PC-9 (cell line): ENCODE measurements at places on chromosomes 5 and 9. TPM values are rescaled to one million over a fixed set of nuclear protein-coding genes. Genes with fewer than 3 reads are reported as not detected.

Gene TESK1
- total RNA-seq = 25.5 and 30.6 TPM in 2 replicates

DNA sequence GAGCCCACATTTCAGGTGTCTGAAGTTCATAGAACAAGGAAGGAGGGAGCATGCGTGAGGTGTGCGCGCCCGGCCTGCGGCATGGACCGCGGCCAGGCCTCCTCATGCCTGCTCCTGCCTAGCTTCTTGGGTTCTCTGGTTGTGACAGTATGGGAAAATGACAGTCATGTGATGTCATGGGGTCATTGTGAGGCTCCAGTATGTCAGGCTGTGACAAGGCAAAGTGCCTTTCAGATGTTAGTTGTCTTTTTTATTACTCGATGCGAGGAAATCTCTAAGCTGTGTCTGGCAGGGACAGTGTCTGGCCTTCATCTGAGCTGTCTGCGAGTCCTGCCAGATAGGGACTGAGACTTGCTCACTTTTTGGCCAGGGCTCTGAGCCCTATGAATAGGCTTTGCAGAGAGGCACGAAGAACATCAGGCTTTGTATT is 13.3 kb downstream of the UCK1 start:
- peaks cover 7% of the 10 kb centered on the region; the same call in 1 of the 2 replicates for H3K36me3 ChIP-seq
- DNase-seq = no peak
- no peaks in the 10 kb centered on the region for H3K4me1 ChIP-seq
- no peak overlapping the region for H3K27ac ChIP-seq

GRCh38 chr9:757246-757881 is 84.1 kb upstream of the DMRT1 start:
- H3K4me3 ChIP-seq = no peak overlapping the region
- no peaks in the 10 kb centered on the region for H3K27me3 ChIP-seq
- no peak for DNase-seq
- 0 out of 2 replicates have a peak, but pooled peaks cover 6% of the 10 kb centered on the region for H3K4me1 ChIP-seq
- no peaks in the 10 kb centered on the region for H3K36me3 ChIP-seq

DNA sequence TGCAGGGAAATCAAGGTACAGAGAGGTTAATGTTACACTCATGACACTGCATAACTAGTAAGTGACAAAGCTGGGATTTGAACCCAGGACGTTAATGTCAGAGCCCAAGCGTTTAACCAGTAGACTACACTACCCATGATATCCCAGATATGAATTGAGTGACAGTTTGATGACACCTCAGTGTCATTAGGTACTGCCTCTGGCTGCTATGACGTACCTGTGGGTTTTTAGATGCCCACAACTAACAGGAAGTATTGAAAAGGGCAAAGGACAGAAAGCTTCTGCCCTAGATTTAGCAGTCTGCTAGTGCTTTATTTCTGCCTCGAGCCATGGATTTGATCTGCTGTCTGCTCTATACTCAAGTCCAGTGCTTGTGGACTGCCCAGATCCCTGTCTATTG is 56.2 kb downstream of the GLRA1 start:
- H3K27ac ChIP-seq = no peak overlapping the region
- no peak for DNase-seq
- H3K4me3 ChIP-seq = no peak overlapping the region
- no peaks in the 10 kb centered on the region for H3K36me3 ChIP-seq

- H3K27ac ChIP-seq = no peak overlapping the region
- no peaks in the 10 kb centered on the region for H3K4me1 ChIP-seq
- H3K36me3 ChIP-seq = no peaks in the 10 kb centered on the region
- no peak overlapping the region for H3K4me3 ChIP-seq
- no peak for DNase-seq
Measured at GRCh38 chr5:35518104-35518503, 99.6 kb upstream of the SPEF2 start.

DNA sequence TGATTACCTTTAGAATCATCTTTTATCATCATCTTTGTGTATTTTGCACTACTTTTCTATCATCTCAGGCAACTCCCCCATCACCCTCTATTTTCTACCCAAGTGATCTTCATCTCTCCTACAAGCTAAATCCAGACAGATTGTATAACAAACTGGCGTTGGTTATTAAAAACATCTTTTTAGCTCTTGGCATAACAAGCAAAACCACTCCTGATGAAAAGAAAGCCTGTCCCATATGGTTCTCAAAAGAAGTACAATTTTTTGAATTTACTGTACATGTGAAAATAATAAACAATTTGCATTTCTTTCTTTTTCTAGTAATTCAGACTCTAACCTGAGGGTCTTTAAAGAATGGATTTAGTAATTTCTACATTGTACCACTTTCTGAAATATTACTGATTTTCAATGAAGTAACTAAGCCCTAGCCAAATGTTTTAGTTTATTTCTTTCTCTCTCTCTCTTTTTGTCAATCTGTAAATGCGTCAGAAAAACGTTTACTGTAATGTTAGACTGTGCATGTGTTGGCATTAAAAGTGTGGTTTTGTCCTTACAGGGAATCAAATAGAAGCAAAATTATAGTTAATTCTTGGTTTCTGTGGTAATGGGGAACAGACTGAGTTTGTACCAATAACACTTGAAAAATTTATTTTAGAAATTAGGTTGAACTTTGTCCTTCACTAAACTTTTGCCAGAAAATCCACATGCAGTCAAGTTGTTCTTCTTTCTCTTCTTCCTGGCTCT is 52.5 kb upstream of the RPS23 start:
- no peak overlapping the region for H3K27ac ChIP-seq
- no peaks in the 10 kb centered on the region for H3K27me3 ChIP-seq
- no peaks in the 10 kb centered on the region for H3K36me3 ChIP-seq
- no peaks in the 10 kb centered on the region for H3K4me1 ChIP-seq
- no peak overlapping the region for H3K4me3 ChIP-seq
- no peak for DNase-seq

GRCh38 chr9:120989065-120989464 is 61.0 kb downstream of the C5 start:
- no peak for DNase-seq
- H3K27me3 ChIP-seq = no peaks in the 10 kb centered on the region
- no peaks in the 10 kb centered on the region for H3K4me1 ChIP-seq
- H3K27ac ChIP-seq = no peak overlapping the region
- no peak overlapping the region for H3K4me3 ChIP-seq
- H3K36me3 ChIP-seq = no peaks in the 10 kb centered on the region
